T-helper 1 cell (primary cell): ENCODE measurements at places on chromosomes 2 and 18.

- DNase-seq, result no peak
These were observed 55.4 kb upstream of the COL5A2 start for GRCh38 chr2:189234991-189235390.

DNA sequence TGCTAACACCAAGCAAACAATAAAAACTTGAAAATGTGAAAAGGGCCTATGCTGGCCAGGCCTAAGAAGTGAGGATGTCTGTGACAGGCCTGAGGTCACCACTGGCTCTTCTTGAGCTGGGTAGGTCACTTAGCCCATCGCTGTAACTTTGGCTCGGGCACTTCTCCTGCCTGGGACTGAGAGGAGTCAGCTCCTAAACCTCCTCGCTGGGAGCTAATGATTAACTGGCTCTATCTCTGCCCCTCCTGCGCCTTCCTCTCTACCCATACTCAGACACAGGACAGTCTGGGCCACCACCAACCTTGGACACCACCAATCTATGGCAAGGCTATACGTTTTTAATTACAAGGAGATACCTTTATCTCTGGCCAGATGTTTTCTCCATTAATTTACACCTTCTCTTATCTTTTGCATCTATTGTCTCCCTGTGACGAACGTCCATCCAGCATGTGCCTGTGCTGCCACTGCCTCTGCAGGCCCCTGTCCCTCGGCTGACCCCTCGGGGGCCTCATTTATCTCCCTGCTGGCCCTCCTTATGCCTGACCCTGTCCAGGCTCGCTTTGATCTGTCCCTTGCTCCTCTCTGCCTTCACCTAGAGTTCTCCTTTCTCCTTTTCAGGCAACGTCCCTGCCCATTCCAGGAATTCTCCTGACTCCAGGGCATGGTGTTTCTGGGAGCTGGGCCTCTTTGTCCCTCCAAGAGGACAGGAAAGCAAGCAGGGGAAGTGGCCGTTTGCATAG lies 149.1 kb upstream of the GATA6 start:
- DNase-seq, result no peak

DNA sequence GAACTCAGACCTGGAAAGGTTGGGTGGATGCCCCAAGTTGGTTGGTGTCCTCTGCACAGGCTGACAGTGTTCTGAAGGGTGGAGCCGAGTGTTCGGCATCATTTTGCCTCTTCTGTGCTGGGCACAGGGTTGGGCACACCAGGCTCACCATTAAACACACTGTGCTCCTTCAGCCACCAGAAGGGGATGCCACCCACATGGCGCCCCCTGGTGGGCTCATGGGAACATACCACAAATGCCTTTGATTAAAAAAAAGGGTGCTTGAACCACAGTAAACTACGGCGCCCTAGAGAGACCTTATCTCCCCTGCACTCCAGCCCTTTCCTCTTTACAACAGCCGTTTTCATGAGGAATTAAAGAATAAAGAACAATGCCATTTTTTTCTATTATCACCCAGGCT lies 89.4 kb downstream of the CELF4 start:
- DNase-seq, result no peak

DNA sequence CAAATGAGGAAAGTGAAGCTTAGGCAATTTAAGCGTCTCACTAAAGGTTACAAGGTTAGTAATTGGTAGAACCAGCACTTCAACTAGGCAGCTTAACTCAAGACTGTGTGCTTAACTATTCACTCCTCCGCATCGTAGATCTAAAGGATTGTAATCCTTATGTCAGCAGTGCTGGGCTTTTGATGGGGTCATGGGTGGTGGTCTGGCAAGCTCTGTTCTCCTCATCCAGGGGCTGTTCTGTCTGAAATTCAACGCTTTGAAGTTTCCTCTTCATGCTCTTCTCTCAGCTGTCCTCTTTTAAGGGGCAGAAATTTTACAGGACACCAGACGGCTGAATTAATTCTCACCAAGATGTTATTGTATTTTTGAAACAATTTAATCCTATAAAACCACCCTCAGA lies 165.5 kb upstream of the FAM98A start:
- DNase-seq, result no peak

DNA sequence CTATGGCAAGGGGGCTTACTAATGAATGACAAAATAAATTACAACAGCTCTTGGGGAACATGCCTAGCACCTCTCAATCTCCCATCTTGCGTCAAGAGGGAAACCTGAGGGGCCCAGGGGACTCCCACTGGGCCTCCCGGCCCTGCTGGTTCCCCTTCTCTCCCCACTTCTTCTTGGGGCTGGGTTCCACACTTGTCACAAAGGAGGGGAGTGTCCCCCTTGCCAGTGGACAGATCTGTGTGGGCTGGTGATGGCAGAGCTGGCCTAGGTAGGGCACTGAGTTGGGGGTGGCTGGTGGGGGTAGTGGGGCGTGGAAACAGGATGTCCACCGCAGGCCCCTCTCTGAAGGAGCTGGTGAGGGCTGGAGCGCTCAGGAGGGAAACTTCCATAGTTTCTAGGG lies 184.0 kb upstream of the HAAO start:
- DNase-seq, result no peak

DNA sequence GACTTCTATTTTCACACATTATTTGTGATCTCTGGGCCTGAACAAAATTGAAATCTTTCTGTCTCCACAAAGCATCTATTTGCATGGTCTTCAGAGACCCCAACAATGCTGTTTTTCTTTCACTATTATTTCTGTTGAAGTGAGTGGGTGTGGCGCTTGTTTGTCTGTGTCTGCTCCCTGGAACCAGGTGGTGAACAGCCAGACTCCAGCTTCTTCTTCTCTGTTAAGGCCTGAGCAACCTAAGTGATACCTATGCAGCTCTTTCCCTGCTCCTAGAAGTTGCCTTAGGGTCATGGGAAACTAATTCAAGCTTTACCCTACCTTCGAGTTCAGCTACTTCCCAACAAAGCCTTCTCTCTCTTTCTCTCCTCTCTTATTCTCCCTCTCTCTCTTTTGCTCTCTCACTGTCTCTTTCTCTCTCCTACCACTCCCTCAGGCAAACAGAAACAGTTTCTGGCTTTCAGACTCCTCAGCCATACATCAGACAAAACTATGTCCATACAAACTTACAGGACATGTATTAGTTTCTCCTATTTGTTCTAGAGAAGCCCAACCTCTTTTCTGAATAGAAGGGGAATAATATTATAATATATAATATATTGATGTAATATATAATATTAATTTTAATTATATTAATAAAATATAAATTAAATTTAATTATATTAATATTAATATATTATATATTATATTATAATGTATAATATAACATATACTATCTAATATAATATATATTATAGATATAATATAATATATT lies 552.5 kb downstream of the DSC3 start:
- no peak for DNase-seq

GRCh38 chr2:174038462-174038861 lies 73.3 kb upstream of the SP3 start:
- DNase-seq, result no peak

DNA sequence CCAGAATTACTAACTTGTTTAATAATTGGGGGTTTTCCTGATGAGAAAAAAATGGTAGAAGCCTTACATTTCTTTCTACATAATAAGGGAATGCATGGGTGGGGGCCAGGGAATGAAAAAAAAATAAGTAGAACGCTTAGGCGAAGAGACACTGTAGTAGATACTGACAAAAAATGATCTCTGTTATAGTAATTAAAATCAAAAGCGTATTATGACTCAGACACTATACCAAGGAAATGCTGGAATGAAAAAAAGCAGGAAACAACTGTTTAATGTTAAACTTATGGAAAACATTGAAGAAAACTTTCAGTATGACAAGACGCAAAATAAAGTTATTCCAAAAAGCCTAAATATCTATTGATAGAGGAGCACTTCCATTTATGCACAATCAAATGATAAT lies 42.9 kb downstream of the PRPF40A start:
- no peak for DNase-seq

DNA sequence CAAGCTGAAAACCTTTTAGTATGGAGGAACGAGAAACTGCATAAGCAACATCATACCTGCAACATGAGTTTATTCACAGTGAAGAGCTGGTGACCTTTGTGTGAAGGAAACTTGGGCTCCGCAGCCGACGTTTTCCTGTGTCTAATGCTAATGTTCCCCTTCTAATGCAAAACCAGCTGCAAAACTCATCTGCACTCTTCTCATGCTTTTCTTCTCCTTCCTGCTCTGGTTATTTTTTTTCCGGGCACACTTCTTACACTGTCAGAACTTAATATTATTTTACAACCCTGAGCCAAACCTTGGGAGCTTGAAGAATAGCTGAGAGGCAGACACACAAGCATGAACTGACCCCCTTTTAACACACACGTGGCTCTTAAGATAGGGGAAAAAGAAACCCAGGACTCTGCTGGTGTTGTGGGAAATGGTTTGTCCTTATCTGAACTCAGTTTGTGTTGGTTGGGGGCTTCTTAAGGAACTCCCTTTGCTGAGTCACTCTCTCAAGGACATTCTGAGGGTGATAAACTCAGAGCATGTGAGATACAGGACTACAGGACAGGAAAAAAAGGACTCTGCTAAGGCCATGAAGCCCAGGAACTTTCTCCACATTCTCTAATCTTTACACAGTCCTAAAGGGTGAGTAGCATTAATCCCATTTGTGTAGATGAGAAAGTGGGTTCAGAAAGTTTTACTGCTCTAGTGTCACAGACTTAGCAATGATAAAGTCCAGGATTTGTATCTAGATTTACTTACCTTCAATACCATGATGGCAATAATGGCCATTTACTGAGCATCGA lies 439.3 kb upstream of the TRIB2 start:
- no peak for DNase-seq

DNA sequence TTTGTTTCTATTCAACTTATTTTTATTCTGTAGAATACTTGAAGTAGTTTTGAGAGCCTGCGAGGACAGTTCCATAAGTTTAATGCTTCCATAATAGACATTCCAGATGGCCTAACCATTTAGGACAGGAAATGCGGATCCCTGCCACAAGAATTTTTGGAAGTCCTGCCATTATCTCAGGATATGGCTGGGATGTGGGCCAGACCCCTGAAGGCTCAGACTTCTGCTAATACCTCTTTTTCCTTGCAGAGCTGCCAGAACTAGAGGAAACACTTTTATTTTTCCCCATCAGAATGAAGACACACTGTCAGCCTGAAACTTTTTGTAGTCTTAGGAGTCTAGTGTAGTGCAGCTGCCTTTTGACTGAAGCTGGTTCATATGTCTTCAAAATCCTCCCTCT lies 806.5 kb downstream of the TDRD15 start:
- DNase-seq, result no peak

GRCh38 chr2:239751679-239752355 lies 273.3 kb downstream of the NDUFA10 start:
- no peak for DNase-seq

DNA sequence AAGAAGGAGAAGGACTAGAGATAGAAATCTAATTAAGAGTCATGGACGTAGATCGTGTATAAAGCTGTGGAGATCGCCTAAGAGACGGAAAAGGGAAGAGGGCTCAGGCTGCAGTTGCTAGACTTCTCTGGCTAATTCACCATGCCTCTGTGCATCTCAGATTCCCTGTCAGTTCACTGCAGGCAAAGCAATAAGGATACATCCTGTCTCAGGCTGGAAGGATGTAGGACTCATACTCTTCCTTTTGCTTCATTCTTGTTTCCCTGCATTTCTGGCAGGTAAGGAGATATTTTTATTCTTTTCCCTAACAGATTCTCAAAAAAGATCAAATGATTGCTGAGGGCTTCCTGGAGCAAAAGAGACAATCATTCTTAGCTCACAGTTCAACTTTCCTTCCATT lies 112.5 kb downstream of the AP1S3 start:
- DNase-seq, result no peak
